HTR-8/SVneo (cell line): ENCODE measurements at places on chromosomes 12 and 14.
A peak's percentile ranks its signal among the peaks of the same experiment; 100 is the strongest.

- no peak for DNase-seq
Measured at GRCh38 chr12:71958993-71959578, 20.4 kb downstream of the TPH2 start.

DNA sequence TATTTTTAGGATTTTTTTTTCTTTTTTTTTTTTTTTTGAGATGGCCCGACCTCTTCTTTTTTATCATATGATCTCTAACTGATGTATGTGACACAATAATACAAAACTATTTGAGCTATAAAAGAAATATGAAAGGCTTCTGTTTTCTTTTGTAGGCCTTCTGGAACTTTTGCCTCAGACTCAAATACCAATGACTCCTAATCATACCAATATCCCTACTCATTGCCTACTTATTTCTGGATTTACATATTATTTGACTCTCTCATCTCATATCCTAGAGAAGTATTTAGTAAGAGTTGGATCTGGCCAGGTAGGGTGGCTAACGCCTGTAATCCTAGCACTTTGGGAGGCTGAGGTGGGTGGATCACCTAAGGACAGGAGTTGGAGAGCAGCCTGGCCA, 12.7 kb upstream of the WDR89 start:
- DNase-seq = no peak

GRCh38 chr14:89534902-89535685, 118.1 kb upstream of the FOXN3 start:
- DNase-seq = no peak

DNA sequence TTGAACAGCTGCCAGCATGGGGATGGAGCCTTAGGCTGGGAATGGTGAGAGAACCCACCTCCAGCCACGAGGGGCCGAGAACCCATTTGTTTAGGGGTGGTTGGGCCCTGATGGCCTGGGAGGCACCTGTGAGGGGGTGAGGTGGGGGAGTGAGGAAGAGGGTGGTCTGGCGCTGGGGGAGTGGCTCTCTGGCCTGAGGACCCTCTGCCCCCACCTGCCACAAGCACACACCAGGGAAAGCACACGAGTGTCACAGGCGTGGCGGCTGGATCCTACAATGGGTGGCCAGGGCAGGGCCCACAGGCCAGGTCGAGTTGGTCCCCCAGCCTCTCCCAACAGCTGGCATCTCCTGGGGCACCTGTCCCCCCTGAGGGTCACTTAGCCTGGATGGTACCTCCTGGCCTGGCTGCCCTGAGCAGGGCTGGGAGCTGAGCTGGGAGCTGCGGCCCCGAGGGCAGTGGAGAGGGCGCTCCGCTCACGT, 340.5 kb downstream of the TMEM121 start:
- DNase-seq = no peak

DNA sequence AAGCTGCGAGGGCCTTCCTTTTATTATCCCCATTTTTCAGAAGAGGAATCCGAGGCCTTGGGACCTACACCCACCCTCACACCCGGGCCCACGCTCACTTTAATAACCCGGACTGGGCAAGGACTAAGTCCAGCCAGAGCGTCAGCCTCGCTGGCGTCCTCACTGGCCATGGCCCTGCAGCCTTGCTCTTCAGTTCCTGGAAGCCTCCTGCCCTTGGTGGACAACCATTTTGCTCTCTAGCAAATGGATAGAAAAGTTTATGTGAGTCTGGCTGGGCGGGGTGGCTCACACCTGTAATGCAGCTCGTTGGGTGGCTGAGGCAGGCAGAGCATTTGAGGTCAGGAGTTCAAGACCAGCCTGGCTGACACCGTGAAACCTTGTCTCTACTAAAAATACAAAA, 9.8 kb downstream of the RTL1 start:
- DNase-seq = no peak

- no peak for DNase-seq
Measured at GRCh38 chr14:105376521-105377440, 21.6 kb upstream of the TEX22 start.

DNA sequence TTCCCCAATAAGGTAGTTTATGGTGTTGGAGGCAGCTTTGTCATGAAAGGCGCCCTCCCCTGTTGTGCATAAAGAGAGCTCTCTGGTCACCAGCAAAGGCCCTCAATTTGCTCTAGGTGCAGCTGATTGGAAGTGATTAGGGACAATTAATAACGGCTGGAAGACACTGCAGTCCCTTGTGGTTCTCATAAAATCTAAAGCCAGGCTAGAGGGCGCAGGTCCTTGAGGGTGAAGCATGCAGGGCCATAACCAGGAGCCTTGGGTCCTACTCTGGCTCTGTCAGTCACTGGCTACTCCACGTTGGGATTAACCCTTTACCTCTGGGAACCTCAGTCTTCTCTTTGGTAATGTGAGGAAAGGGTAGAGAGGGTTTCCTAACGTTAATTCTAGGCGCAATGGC, 1.9 kb downstream of the DAAM1 start:
- peak; percentile 68 for DNase-seq

GRCh38 chr12:76764856-76765255, 941 bp downstream of the ZDHHC17 start:
- no peak for DNase-seq

DNA sequence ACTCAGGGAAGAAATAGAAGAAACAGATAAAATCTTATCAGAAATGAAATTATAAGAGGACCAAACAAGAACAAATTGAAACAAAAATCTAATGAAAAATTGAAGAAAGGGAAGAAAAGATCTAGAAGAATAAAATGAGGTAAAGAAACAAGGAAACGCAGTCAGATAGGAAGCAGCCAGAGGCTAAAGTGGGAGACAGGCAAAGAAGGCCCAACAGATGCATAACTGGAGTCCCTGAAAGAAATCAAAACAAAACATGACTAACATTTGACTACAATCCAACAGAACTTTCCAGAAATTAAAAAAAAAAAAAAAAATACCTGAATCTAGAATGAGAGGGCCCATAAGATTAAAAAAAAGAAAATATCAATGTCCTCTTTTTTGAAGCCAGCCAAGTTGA, 65.6 kb downstream of the AMN start:
- no peak for DNase-seq

DNA sequence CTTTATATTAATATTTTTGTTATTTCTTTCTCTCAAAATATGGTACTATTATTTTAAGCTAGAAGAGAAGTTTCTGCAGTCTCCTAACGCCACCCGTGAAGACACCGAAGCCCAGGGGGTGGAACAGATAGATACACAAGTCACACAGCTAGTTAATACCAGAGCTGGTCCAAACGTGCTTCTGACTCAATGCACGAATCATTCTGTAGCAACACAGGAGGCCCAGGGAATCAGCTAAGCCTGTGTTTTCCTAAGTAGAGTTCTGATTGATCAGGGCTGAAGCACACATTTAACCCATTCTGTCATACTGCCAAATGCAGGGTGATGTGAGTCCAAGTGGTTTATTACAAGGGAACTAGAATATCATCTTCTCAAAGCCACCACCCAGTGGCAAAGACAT, 116.9 kb upstream of the PWP1 start:
- no peak for DNase-seq

DNA sequence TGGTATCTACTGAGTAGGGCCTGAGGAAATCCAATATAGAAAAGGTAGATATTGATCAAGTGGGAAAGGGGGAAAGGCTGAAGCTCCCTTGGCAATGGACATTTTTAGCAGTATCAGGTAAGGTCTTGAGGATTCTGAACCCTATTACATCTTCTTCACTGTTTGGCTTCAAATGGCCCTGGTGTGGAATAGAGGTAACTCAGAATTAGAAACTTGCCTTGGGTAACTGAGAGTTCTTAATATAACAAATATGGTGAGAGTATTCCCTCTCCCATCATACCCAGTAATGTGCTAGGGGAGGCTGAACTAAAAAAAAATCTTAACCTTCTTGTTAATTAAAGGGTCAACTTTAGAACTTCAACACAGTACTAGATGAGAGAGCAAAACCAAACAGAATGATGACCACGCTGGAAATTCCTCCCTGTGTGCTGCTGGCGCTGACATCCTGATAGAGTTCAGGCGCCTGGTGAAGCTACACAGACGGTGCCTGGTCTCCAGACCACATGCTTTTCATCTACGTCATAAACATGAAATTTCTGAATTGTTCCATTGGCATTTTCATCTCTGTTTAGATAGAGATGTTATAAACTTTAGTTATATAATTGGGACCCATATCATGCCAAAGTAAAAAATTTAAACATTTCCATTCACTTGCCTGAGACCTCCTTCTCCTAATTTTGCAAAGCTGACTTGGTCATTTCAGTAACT, 128.3 kb downstream of the AKAP6 start:
- DNase-seq = peak; percentile 10

GRCh38 chr12:118193958-118194357, 58.0 kb downstream of the PEBP1 start:
- no peak for DNase-seq

- DNase-seq = peak; percentile 53
Measured at GRCh38 chr12:51217133-51217967, 512 bp downstream of the POU6F1 start.

GRCh38 chr14:96508900-96509299, 6.7 kb downstream of the PAPOLA start:
- DNase-seq = no peak

DNA sequence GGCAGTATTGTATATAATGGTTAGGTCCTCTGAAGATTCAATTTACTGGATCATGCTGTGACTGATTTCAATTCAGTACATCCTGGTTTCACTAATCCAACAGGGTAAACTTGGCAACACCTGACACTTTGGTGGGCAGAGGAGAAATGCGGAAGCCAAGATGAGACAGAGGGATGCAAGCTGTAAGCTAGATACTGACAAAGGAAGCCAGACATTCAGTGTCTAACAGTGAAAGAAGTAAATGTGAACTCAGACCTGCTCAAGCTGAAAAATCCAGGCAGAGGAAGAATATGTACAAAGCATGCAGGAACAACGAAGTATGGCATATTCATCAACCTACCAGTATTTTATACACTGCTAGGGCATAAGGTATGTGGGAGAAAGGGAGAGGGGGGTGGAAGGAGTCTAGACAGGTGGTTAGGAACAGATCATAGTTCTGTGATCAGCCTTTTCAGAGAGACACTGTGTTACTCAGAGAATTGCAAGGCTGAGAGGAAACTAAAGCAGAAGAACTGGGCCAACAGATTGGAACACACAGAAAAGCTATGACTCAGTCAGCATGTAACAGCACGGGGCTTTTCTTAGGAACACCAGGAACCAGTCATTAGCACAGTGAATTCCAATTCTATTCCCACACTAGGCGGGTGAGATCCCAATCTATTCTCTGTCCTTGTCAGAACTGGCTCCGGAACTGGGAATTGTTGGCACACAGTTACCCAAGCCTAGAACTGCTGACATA, 40.3 kb downstream of the NELL2 start:
- DNase-seq = no peak

- no peak for DNase-seq
Measured at GRCh38 chr12:120075034-120075616, 41.4 kb downstream of the RAB35 start.

GRCh38 chr12:104345234-104346066, 41.9 kb downstream of the EID3 start:
- DNase-seq = no peak

GRCh38 chr12:68515793-68516192, 94.9 kb upstream of the RAP1B start:
- no peak for DNase-seq

GRCh38 chr12:130787445-130788410, 51.3 kb downstream of the STX2 start:
- no peak for DNase-seq

GRCh38 chr12:8742501-8742900, 44.7 kb downstream of the RIMKLB start:
- DNase-seq = no peak

DNA sequence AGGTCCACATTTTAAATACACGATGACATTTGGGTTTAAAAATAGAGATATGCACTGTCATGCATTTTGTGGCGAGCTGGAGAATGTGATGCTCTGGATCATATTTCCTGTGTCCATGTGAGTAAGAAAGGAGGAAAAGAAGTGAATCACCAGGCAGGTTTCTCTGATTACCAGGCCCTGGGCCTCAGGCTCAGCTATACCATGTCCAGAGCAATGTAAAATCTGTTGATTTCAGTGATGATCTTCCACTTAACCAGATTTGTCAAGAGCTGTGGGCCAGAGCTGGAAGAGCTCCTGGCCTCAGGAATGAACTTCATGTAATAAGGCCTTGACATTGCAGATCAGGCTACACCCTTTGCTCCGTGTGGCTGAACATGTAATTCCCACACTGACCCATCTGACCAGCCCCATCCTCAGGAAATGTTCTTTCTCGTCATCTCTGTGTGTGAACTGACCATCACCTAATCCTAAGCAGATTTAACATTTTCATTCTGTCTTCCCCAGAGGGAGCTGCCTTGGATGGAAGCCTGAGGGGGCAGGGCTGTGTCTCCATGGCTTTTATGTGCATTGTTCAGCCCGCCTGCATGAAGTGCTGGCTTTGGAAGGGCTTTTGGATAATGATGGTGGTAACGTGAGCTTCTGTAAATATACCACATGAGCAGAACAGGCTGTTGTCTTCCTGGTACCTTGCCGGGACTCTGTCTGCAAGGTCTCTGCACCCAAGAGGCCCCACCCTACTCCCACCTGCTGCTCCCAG, 54.5 kb downstream of the CRACR2A start:
- peak; percentile 81 for DNase-seq

DNA sequence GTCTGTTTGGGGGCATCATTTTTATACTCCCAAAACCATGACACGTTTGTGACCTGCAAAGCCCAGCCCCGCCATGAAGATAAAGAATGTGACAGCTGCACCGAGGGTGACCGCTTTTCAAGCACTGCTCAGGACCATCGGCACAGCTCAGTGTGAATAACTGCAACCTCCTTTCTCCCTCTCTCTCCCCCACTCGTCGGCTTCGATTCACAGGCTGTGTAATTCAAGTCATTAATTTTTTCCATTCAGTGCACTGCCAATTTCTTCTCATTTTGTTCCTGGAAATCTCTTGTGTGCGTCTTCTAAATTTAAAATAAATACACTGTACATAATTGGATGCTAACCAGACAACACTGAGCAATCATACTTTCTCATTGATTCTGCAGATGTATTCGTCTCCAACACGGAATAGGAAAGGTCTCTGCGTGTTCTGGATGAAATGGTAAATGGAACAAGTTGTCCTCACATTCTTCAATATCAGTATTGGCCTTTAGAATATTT, 260.8 kb downstream of the TTC8 start:
- no peak for DNase-seq

GRCh38 chr12:91328451-91328850, 145.8 kb upstream of the DCN start:
- no peak for DNase-seq

DNA sequence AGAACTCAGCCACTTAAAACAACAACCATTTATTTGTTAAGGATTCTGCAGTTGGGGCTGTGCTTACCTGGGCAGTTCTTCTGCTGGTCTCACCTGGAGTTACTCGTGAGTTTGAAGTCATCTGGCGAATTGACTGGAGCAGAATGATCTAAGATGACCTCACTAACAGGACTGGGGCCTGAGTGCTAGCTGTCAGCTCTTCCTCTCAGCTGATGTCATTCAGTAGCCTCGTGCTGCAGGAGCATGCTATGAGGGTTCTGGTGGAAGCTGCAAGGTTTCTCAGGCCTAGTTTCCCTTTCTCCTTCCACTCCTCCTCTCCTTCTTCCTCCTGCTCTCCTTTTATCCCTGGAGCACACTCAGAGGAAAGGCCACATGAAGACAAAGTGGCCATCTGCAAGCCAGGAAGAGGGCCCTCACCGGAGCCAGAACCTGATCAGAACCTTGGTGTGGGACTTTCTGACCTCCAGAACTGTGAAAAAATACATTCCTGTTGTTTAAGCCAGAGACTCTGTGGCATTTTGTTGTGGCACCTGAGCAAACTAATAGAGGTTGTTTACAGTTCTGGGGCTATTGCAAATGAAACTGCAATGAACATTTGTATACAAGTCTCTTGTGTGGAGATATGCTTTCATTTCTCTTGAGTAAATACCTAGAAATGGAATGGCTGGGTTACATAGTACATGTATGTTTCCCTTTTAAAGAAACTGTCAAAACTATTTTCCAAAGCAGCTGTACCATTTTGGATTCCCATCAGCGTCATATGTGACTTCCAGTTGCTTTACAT, 21.9 kb upstream of the MAP3K9 start:
- DNase-seq = no peak
